ENCODE measurements at places on chromosomes 6 and 20.

GRCh38 chr20:62591591-62591990, 50.7 kb upstream of the SLCO4A1 start:
- DNase-seq = no peak

GRCh38 chr6:79208816-79209215, 25.7 kb downstream of the HMGN3 start:
- no peak for DNase-seq

GRCh38 chr6:5997420-5997987, 9.2 kb downstream of the NRN1 start:
- DNase-seq = no peak

GRCh38 chr6:10837009-10837621, 1.2 kb downstream of the MAK start:
- DNase-seq = no peak

GRCh38 chr6:138489846-138490245, 9.4 kb downstream of the NHSL1 start:
- no peak for DNase-seq

- no peak for DNase-seq
Observed at GRCh38 chr6:43376551-43376981, 7.1 kb upstream of the ZNF318 start.

All from spinal cord (tissue), 10 donors.